ENCODE measurements at places on chromosomes 5 and 9.
A peak's percentile ranks its signal among the peaks of the same experiment; 100 is the strongest.

DNA sequence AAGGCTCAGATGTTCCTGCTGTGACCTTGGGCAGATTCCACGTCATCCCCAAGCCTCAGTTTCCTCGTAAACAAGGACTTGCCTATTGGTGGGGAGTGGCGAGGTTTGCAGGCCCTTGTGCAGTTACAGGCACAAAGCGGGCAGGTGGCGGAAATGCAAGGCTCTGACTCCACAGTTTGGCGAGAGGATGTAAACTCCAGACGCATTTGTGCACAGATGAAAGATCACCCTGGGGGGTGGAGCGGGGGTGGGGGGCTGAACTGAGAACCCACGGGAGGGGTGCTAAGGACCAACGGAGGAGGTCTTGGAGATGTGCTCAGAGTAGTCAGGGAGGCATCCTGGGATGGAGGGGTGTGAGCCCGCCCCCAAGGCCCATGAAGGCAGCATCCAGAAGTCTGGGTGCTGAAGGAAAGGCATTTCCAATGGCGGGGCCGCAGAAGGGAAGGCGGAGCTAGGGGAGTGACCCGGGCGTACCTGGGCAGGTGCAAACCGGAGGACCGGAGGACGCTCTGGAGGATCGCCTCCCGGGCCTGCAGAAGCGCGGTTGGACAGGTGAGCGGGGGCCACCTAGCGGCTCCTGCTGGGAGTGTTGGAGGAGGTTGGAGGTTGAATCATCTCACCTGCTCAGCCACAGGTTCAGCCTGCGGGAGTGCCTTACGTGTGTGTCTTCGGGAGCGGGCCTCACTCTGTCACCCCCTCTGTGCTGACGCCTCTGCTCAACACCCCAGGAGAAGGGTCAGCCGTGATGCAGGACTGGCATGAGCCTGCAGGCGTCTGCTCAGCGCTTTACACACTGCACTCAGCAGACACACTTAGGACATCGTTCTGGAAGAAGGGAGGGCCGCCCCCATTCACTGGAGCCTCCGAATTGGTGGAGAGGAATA lies 1.9 kb upstream of the FIBCD1 start:
- peak; percentile 72 for DNase-seq

DNA sequence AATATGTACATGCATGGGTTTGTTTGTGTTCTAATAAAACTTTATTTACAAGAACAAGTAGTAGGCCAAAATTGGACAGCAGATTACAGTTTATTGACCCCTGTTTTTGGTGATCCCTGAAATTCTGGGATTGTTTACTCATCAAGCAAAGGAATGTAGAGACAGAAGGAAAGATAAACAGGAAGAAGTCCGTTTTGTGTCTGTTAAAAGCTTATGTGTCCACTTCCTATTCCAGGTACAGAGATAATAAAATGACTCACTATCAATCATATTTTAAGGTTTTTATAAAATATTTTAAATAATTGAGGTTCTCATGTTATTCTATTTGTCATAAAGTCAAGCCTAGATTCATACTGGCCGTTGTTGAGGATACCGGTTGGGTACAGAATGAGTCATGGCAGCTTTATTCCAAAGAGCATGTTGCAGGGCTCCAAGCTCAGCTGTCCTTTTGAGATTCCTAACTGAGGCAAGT lies 214.9 kb upstream of the DAB2 start:
- no peak for DNase-seq

GRCh38 chr5:55570570-55570969 lies 35.8 kb upstream of the PLPP1 start:
- no peak for DNase-seq

DNA sequence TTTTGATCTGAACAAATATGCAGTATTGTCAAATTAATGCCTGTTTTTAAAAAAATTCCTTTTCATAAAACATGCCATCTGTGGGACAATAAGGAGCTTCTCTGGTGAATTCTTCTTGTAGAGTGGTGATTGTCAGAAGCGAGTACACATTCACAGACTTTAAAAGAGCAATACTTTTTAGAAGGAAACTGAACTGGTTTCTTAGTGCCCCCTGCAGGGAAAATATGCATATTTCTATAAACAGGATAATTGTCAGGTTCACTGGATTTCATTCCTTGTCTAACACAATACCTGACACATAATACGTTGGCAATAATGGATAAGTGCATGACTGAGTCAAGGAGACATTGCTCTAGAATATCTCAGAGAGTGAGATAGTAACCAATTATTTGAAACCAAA lies 133.7 kb downstream of the KIF4B start:
- no peak for DNase-seq

GRCh38 chr5:16894236-16895057 lies 41.6 kb downstream of the MYO10 start:
- no peak for DNase-seq

- no peak for DNase-seq
These were observed 102.4 kb upstream of the CDH9 start for GRCh38 chr5:27140831-27141230.

DNA sequence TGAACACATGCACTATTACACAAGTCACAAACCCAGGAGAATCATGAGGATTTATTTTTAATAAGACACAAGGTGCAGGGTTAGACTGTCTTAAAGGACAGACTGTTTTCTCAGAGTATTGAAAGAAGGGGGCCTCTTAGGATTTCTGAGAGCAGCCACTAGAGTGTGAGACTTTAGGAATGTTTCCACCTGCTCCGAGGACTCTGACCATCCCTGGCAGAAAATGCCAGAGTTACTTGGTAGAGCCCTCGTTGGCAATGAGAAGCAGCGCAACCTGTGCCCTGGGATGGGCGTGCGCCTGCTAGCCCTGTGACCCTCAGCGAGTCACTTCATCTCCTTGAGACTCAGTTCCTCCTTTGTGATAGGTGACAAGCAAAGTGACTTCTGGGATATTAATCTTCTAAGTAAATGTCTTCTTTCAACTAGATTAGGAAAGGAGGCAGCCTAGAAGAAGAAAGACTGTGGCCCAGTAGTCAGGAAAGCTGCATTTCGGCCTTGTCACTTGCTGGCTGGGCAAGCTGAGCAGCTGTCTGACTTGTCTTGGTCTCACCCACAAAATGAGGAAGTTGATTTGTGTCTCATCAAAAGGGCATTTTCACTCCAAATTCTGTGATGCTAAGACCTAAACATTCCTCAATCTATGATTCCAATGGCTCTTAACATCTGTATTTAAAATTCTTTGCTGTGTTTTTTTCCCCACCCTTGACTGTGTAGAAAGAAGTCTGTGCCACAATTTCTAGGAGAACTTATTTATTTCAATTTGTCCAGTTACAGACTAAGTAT lies 60.5 kb downstream of the PTCD2 start:
- no peak for DNase-seq

DNA sequence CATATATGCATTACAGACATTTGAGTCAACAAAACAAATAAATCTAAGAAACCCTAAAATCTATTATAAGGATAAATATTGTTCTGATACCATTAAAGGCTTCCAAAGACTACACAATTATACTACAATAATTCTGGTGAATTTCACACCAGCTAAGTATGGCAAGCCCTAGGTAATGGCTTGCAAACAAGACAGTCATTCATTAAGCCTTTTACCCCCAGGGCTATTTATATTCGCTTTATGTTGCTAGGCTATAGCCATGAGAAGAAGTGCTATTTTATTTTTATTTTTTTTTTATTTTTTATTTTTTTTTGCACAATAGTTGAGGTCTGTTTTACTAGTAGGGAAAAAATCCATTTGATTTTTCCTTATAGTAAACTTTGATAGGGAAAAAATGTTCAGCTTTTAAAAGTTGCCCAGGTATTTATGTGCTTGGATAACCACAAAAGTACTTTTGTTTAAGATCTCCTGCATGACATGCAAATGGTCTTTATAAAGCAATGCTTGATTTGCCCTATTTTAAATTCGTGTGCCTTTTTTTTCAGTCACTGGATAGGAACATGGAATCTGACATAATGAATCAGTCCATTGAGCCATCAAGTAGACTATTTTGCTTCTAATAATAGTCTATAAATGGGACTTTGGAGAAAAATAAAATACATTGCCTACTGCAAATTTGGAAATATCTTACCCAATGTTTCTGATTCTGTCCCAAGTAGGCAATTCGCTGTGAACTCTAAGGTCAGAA lies 946.3 kb upstream of the COX7C start:
- no peak for DNase-seq

- no peak for DNase-seq
These were observed 670 bp upstream of the KIF2A start for GRCh38 chr5:62305358-62305714.

DNA sequence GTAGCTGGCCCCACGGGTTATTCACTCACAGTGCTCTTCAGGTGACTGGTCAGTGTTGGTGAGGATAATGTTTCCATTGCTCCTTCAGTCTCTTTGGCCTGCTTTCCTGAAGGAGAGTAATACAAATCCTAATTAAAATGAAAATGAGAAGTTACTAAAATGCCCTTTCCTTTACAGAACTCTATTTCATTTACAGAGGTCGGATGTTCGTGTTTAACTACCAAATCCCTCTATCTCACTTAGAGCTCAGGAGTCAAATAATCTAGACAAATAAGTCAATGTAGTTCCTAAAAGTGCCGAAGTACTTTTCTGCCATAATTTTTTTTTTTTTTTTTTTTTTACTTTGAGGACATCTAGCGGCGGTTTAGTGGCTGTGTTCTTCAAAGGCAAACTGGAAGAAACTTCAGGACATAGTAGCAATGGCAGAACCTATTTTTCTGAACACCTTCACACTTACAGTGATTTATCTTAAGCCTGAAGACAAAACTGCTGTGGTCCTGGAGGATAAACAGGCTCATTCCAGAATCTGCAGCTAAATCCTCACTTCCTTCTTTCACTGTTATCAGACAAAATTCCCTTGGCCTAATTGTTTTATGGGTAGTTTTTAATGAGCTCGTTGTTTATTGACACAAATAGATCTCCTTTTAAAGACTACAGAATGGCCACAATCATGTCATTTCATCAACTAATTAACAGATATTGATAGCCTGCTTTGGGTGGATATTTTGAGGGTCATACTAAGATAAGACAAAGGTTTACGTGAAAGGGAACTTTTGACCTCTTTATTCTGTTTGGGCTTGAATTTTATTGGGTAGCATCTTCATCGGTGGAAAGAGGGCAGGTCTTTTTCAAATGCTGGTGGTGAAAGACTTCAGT lies 207.6 kb upstream of the DMRTA1 start:
- no peak for DNase-seq

- DNase-seq, result no peak
These were observed 189.6 kb downstream of the ARHGEF28 start for GRCh38 chr5:73815631-73816030.

DNA sequence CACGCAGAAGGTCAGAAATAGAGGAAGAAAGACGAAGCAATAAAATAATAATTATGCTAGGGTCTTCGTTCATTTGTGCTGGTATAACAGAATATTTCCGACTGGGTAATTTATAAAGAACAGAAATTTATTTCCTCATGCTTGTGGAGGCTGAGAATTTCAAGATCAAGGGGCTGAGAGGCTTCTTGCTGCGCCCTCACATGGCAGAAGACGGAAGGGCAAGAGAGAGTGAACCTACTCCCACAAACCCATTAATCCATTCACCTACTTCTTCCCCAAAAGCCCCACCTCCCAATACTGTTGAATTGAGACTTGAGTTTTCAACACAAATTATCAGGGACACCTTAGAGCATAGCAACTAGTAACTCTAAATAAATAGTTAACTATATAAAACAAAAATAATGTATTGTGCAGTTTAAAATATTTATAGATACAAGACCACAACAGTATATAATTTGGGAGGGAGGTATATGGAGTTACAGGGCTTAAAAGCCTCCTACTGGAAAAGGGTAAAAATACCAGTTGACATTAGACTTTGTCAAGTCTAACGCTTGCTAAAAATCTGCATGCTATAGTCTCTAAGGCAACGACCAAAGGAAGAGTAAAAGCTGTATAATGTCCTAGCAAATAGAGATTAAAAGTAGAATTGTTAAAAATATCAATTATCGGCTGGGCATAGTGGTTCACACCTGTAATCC lies 40.3 kb upstream of the NAA35 start:
- peak; percentile 66 for DNase-seq

DNA sequence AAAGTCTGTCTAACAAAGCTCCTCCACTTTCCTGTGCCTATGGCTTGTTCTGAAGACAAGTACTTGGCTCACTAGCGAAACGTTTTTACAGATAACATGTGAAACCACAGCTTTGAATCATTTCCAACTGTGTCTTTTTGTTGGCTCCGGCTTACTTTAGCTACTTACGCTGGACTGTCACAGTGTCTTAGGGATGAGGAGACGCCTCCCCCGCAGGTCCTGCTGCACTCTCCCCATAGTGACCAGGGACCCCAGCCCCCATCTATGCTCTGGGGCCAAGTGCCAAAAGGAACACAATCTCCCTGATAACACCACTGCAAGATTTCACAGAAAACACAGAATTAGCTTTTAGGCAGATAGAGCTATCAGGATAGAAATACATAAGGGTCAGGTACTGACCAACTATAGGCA lies 219.1 kb downstream of the ADAMTS6 start:
- no peak for DNase-seq

GRCh38 chr9:1254071-1254470 lies 203.9 kb downstream of the DMRT2 start:
- no peak for DNase-seq

DNA sequence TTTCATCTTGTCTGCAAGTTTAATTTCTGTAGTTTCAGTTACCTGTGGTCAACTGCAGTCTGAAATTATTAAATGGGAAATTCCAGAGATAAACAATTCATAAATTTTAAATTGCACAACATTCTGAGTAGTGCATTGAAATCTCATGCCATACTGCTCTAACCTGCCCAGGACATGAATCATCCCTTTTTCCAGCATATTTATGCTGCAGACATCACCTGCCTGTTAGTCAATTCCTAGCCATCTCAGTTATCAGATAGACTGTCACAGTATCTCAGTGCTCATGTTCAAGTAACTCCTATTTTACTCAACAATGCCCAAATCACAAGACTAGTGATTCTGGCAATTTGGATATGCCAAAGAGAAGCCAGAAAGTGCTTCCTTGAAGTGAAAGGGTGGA lies 223.0 kb upstream of the GRIA1 start:
- no peak for DNase-seq

GRCh38 chr5:124746916-124747790 lies 714 bp upstream of the ZNF608 start:
- DNase-seq, result peak; percentile 75

GRCh38 chr9:129832982-129833381 lies 2.1 kb downstream of the C9orf78 start:
- no peak for DNase-seq

- no peak for DNase-seq
These were observed 13.4 kb downstream of the CEP72 start for GRCh38 chr5:625516-625915.

DNA sequence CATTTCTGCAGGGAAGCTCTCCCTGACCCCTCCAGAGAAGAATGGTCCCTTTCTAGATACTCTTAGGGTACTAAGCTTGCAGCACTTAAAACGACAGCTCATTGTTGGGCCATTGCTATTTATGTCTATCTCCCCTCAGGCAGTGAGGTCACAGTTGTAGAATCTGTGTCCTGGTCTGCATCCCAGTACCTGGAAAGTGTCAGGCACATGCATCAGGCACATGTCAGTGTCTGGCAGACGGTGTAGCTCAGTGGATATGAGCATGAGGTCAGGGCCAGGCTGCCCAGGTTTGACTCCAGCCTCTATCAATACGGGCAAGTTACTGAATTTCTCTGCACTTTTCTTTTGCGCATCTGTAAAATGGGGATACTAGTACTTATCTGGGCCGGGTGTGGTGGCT lies 22.2 kb upstream of the EEIG1 start:
- no peak for DNase-seq

Measured in endothelial cell (in vitro differentiated cells).